ENCODE measurements at places on chromosomes 2 and 18. TPM values are rescaled to one million over a fixed set of nuclear protein-coding genes. Genes with fewer than 3 reads are reported as not detected.

Gene BCL11A
- 6.1 TPM for total RNA-seq

Gene TMEM17
- total RNA-seq: 2.5 TPM

Gene SLC25A52
- total RNA-seq: not detected

Gene REEP1
- 0.06 TPM for total RNA-seq

Gene ALPP
- total RNA-seq: not detected

Gene RAD51AP2
- not detected for total RNA-seq

Gene ADAM23
- total RNA-seq: 5.8 TPM

Gene PROKR1
- total RNA-seq: not detected

Gene TEKT4
- not detected for total RNA-seq

DNA sequence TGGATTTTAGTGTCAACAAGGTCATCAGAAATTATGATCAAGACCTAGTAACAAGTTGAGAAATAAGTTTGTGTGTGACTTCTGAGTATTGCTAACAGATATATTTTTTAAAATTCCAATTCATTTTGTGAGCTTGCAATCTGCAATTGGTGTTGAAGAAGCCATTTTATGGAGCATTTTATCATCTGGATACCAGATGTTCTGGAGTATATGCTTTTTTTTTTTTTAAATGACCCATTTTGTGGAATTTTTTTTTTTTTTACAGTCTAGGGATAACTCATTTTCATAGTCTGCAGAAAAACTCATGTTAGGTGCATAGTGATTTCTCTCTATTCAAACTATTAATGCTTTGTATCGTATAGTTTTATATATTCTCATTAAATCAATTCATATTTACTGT, 12.6 kb downstream of the QPCT start:
- DNase-seq: no peak

DNA sequence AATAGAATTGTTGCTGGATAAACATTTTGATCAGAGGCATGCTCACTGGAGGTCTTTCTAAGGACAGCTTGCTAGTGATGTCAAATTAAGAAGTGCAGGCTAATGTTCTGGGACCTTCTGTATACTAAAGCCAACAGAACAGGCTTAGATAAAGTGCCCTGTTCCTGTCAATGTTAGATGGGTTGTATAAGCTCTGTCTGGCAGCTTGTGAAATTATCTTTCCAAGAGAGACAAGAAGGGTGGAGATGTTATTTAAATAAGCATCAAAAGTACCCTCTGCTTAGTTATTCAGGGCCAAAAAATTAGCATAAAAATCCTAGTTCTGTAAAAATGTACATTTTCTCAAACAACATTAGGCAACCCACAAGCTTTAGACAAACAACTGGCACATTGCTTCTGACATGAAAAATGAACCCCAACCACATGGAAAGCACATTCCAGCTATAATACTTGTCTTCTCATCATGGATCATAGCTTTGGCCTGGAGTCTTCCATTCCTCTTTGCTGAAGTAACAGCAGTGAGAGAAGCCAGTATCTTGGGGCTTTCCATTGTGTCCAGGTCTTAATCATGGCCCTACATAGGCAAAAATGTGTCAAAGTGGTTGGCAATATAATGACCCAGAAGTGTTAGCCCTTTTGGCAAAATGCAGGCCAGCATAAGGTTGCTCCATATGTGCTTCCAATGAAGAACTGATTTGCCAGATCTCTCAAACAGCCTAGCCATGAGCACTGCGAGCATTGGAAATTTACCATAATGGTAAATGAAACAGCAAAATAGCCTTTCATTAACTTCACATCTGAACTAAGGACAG, 478.1 kb upstream of the ZNF804A start:
- DNase-seq: no peak

DNA sequence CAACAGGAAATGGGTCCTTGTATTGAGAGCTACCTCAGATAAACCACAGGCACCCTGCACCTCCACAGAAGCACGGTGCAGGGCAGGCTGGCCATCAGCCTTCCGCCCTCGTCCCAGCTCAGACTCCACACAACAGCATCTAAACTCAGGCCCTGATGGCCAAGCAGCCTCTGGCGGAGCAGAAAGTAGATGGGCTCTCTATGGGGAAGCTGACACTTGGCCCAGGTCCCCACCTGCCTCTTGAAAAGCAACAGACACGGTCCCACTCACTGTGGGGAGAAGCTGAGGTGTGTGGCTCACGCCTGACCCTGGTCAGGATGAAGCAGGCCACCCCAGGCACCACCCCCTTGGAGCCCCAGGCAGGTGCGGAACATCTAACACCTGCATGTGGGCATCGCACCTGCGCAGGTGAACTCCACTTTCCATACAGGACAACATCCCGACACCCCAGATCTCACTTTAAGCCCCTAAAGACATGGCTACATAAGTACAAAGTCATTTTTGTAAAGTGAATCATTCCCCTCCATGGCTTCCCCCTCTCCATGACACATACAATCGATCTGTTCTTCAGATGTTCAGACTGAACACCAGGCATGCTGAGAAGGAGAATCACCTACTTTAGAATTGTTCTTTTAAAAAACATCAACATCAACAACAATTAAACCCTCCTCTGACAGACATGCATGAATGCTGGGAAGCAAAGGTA, 208.4 kb downstream of the ZBTB7C start:
- no peak for DNase-seq

DNA sequence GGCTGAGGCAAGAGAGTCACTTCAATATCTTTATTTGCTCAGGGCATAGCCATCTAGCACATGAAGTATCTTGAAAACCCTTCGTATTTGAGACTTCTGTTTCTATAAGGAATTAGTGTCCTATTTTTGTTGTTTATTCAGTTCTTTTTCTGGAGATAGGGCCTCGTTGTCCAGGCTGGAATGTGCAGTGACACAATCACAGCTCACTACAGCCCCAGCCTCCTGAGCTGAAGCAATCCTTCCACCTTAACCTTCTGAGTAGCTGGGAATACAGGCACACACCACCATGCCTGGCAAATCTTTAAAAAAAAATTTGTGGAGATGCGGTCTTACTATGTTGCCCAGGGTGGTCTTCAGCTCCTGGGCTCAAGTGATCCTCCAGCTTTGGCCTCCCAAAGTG, 50.6 kb downstream of the PSMD14 start:
- DNase-seq: no peak

DNA sequence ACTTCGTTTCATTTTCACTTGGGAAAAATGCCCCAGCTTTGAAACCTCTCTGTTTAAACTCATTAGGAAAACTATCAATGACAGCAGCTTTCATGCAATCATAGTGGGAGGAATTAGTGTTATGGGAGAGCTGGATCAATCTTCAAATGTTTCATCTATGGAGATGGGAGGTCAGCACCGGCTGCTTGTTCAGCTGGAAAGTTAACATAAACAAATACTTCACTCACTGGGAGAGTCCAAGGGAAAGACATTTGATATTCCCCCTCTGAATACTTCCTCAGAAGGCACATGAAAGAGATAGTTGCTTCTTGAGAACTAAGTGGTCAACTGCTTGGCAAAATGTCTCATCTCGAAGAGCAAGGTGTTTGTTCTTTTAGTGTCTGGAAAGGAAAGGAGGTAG, 7.3 kb downstream of the LYPD1 start:
- DNase-seq: no peak

- DNase-seq: no peak
These were observed 137.1 kb downstream of the ZEB2 start for GRCh38 chr2:144382849-144383248.

DNA sequence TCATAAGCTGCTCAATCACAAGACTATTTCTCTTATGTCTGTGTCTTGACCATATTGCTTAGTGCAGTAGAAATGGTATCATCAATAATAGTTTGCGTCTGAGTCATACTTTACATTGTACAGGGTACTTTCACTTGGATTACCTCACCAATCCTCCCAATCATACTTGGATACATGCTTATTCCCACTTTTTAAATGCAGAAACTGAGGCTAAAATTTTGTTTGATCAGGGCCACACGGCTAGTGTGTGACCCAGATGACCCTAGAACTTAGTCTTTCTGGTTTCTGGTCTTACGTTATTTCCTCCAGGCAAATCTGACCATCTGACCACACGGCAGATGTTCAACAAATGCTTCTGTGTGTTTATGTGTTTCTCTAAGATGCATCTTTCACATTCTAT, 23.8 kb upstream of the CCL20 start:
- no peak for DNase-seq

- DNase-seq: no peak
These were observed 23.4 kb upstream of the PAX3 start for GRCh38 chr2:222322236-222322635.

DNA sequence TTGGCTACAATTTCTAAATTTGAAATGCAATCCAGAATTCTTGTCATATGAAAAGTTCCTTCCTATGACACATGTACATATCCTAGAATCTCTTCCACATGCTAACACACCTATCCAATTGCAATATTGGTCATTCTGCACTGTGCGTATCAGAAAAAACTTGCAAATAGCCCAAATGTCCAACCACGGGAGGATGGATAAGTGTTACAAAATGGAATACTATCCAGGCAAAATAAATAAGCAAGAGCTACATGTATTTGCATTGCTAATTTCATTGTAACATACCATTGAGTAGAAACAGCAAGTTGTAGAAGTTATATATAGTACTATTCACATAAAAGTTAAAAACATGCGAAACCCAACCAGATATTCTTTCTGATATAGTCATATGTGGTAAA, 15.6 kb upstream of the RHOB start:
- DNase-seq: no peak

- no peak for DNase-seq
These were observed 15.0 kb upstream of the ACVR1 start for GRCh38 chr2:157890969-157891642.

GRCh38 chr2:13919981-13920382, 712.5 kb upstream of the LRATD1 start:
- no peak for DNase-seq

DNA sequence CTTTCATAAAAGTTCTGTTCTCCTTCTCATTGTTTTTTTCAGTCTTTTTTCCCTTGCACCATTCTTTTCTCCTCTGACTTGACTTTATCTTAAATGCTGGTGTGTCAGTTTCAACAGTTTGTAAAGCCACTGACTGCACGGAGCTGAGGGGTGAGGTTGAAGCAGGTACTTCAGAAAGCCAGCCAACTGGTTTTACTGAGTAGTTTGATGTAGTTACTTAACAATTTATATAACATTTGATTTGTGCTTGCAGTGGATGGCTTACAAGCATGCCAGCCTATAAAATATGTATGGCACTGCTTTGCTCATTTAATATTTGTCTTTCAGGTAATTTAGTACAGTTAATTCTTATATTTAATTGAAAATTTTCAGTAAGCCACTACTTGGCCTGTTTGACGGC, 55.4 kb downstream of the FAM171B start:
- DNase-seq: no peak

DNA sequence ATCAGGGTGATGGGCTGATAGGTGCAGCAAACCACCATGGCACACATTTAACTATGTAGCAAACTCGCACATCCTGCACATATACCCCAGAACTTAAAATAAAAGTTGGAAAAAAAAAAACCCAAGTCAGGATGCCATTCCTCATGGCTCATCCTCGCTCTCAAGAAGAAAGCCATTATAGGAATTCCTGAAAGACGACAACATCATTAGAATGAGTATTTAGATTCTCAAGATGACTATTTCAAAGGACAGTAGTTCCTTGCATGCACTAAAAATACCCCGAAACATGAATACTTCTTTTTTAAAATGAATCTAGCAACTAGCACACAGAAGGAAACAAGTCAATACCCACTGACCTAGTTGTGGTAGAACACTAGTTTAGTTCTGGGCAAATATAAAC, 285.8 kb upstream of the REV1 start:
- no peak for DNase-seq

GRCh38 chr2:215105607-215106354, 32.6 kb downstream of the ABCA12 start:
- no peak for DNase-seq

DNA sequence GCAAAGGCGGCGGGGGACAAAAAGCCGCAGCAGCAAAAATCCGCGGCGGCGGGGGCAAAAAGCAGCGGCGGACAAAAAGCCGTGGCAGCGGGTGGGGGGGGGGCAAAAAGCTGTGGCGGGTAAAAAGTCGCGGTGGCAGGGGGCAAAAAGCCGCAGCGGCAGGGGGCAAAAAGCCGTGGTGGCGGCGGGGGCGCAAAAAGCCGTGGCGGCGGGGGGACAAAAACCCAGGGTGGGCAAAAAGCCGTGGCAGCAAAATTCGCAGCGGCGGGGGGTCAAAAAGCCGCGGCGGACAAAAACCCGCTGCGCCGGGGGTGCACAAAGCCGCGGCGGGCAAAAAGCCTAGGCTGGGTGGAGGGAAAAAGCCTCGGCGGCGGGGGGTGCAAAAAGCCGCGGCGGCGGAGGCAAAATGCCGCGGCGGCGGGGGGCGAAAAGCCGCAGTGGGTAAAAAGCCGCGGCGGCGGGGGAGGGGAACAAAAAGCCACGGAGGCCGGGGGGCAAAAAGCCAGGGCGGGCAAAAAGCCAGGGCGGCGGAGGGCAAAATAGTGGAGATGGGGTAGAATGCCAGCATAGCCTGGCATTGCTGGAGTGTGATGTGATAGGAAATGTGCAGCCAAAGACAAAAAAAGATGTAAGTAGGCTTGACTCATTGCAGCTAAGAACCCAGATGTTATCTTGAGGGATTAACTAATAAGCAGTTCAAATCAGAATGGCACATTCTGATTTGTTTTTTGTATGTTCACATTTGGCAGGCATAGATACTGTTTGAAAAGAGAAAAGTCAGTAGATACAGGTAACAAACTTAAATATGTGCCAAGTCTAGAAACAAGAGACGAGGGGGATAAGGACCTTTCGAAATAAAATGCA, 1076.3 kb downstream of the RPIA start:
- no peak for DNase-seq

DNA sequence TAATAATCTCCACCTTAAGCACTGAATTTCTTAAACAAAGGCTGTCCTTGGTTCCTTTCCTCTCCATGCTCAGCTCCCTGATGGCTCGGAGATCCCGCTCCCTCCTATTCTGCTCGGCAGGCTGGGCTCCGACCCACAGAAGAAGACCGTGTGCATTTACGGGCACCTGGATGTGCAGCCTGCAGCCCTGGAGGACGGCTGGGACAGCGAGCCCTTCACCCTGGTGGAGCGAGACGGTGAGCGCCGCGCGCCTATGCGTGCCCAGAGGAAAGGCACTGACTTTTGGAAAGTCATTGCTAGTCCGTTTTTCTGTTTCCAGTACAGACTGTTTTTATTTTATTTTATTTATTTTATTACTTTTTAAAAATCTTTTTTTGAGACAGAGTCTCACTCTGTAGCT, 9.6 kb downstream of the CNDP2 start:
- no peak for DNase-seq

DNA sequence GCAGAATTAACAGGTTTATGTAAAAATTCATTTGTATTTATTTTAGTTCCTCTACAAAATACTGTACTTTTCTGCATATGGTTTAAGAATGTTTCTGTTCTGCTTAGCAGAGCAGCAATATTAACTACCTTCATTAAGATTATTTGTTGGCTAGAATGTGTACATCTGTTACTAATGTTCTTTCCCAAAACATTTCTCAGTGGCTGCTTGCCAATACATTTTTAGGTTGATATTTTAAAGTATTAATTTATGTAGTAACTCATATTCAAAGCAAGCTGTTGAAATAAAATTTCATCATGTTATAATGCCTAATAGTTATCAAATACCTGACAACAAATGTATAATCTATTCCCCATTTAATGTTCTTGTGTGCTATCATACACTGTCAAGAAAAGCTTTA, 40.3 kb downstream of the PRKD3 start:
- DNase-seq: no peak
